HEK293T (cell line): ENCODE measurements at places on chromosomes 11 and 22.

- no peak for DNase-seq
Measured at GRCh38 chr11:79150966-79151365, 289.9 kb downstream of the TENM4 start.

DNA sequence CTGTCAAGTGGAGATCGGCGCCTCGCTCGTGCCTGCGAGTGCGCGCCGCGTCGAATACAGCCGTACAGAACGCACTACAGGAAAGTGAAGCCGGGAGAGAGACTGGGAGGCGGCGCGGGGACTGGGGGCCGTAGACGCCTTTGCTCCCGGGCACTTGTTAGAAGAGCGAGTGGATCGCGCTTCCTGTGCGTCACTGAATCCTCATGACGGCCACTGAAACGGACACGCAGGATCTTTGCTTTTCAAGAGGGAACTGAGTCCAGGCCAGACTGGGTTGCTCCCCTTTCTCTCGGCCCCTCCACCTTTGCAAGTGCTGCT, 314 bp downstream of the RIC8A start:
- DNase-seq: peak; percentile 38

- no peak for DNase-seq
Measured at GRCh38 chr11:14669499-14669898, 25.9 kb downstream of the PDE3B start.

- DNase-seq: no peak
Measured at GRCh38 chr11:34086554-34087283, 18.7 kb upstream of the NAT10 start.
